ENCODE measurements at places on chromosomes 1 and 21. TPM values are rescaled to one million over a fixed set of nuclear protein-coding genes. Genes with fewer than 3 reads are reported as not detected.

The OR2L3 gene
- total RNA-seq, result not detected

The NPPA gene
- not detected for total RNA-seq

The GPR25 gene
- total RNA-seq, result not detected

The CCT3 gene
- 195 TPM for total RNA-seq

The KPRP gene
- not detected for total RNA-seq

The KIF21B gene
- 0.82 TPM for total RNA-seq

The CELA2B gene
- total RNA-seq, result not detected

The BTG2 gene
- 83.2 TPM for total RNA-seq

The FCGR3A gene
- 155 TPM for total RNA-seq

The UFC1 gene
- 65.1 TPM for total RNA-seq
